ENCODE measurements at places on chromosomes 3 and 15. TPM values are rescaled to one million over a fixed set of nuclear protein-coding genes. Genes with fewer than 3 reads are reported as not detected.

Gene ATP13A5
- total RNA-seq, result not detected

Gene TMEM115
- total RNA-seq, result 21.5 TPM

Gene CGNL1
- total RNA-seq, result not detected

Gene CDCP1
- 2.8 TPM for total RNA-seq

Gene GOLGA6L9
- total RNA-seq, result 4.9 TPM

Gene C3orf52
- total RNA-seq, result 3.2 TPM

Gene RASGRF1
- not detected for total RNA-seq

Gene GORASP1
- total RNA-seq, result 20.0 TPM

Gene SLC28A2
- total RNA-seq, result not detected

Gene ATP10A
- total RNA-seq, result 25.6 TPM

Gene LSAMP
- total RNA-seq, result not detected

- DNase-seq, result no peak
Measured at GRCh38 chr3:123760817-123761216, 123.3 kb downstream of the MYLK start.

DNA sequence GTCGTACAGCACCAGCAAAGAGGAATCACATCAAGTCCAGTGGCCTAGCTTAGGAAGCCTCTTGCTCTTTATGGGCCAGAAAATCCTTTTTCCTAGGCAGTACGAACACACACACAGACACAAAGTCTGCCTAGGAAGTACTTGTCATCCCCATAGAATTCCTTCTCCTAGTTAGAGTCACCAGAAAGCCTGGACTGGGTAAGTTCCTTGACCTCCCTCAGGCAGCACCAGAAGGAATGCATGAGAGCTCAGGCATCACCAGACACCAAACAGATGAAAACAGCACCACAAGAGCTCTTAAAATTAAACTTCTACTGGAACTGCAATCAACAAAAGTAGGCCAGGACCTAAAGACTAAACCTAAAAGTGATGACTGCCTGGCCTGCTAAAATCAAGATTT, 192.9 kb upstream of the CCDC54 start:
- no peak for DNase-seq

- peak; percentile 26 for DNase-seq
Measured at GRCh38 chr3:157175691-157176507, 16.0 kb upstream of the CCNL1 start.

- peak; percentile 34 for DNase-seq
Measured at GRCh38 chr15:80031841-80032240, 27.6 kb upstream of the ZFAND6 start.

- DNase-seq, result no peak
Measured at GRCh38 chr3:128505771-128506170, 12.8 kb upstream of the GATA2 start.

DNA sequence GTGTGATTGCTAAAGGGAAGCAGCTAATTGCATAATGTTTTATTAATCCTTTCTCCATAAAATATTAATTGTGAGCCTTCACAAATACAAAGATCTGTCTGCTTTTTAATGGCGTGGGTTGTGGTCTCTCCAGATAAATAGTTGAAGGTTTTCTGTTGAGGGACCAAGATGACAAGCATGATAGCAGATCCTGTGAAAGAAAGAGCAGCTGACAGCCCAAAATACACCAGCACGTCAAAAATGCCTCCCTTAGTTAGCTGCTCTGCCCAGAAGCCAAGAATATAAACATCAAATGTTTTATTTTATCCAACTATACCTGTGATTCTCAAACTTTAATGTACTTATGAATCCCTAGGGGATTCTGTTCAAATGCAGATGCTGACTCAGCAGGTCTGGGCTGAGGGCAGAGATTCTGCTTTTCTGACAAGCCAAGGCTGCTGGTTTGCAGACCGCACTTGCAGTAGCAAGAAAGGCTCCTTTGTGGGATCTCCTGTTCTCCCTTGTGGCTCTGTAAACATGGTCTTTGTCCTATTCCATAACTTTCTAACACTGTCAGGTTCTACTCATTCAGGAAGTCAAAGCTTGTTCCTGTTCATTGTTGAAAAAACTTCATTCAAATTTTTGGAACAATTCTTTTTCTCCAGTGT, 119.1 kb upstream of the SLC25A36 start:
- DNase-seq, result no peak

DNA sequence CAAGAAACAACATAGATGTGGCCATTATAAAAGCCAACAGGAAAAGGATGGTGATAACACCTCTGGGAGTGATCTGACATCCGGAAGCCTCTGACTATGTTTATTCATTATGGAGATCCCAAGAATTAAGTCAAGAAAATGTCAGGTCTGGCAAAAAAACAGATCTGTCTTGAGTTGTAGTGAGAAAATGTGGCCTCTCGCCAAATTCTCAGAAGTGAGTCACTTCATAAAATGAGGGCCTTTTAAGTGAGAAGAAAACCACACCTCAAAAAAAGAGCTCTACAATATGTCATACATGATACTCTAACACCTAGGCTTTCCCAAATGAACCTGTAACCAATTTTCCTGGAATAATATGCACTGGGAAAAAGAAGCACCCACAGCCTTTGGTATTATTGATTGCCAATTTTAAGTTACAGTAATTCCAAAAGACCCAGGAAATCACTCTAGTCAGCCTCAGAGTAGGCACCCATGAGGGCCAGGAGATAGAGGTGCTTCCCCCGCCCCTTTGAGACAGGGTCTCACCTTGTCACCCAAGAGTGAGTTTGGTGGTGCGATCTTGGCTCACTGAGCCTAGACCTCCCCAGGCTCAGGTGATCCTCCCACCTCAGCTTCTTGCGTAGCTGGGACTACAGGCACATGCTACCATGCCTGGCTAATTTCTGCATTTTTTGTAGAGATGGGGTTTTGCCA, 38.0 kb downstream of the CCR3 start:
- DNase-seq, result peak; percentile 79

DNA sequence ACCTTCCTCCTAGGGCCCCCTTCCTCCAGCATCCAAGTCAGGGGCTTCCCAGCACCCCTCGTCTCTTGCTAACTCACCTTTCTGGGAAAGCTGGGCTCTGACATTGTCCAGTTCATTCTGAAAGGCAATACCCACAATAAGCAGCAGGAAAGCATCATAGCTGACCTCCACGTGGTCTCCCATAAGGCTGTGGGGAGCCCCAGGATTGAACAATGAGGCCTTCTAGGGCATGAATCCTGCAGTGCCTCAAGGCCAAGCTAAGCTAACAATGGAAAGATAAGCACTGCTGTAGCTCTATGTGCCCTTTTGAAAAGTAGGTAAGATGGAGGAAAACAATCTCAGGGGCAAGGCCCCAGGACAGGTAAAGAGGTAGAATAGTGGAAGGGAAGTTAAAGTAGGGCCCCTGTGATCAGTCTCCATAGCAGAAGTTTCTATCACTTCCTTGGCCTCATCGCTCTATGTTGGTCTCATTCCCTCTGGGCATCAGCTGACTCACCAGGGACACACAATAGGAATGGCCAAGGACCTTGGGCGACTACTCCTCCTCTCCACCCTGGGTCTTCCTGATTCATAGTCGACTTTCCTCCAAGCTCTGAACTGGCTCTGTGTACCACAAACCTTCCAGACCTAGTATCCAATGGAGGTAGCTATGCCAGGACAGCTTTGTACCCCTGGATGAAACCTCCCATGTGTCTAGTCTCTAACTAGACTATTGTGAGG, 11.7 kb downstream of the TRAIP start:
- no peak for DNase-seq

- DNase-seq, result no peak
Measured at GRCh38 chr3:64828276-64828675, 140.5 kb upstream of the ADAMTS9 start.

DNA sequence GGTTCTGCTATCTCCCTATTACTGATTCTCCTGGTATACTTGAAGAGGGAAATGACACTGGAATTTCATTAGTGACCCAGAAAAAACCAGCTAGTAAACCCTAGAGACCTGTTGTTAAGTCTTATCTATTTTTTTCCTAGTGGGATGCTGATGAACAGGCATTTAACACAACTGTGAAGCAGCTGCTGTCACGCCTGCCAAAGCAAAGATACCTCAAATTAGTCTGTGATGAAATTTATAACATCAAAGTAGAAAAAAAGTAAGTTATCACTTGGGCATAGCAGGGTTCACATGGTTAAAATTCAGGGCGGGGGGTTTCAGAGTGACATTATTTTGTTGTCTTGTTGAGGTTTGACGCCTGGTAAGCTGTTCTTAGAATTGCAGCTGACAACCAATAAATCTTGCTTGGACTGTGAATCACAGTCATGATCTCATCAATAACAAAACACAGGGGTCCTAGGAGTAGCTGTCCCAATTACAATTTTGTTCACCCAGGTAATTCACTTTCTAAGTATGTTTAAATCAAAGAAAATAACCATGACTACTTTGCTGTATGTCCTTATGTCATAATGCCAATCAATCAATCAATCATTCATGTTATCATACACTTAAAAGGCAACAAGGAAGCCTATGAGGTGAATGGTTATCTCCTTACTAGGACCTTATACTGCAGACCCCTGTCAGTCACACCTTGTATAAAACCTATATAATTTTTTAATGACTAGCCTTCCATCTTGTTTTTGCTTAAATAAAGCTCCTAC, 4.6 kb downstream of the SRP14 start:
- no peak for DNase-seq

DNA sequence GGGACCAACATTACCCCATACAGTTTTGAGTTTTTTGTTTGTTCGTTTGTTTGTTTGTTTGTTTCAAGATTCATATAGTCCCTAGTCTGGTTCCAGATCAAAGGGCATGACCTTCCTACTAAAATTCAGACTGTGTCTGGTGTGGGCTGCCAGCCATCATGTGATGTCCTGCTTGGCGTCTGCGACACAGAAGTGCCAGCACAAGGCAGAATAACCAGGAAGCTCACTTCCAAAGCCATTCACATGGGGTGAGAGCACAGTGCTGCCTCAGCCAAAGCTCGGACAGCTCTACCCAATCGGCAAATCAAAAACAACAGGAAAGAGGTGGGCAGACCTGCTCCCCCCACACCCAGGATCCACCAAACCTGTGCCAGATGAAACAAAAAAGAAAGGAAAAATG, 142.6 kb upstream of the THBS1 start:
- DNase-seq, result no peak

DNA sequence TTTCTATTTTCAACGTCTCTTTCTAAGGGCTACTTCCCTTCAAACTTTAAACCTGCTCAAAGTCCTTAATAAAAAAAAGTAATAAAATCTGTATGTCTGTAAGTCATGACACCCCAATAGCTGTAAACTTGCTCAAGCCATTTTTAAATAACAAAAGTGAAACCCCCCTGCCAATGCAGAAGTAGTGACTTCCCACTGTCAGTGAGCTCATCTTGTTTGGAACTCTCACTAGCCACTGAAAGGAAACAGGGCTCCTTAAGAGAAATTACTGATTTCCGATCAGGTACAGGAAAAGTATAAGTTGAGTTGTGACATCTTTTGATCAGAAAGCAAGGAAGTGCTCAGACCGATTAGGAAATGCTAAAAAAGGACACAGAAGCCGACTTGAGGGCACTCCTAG, 27.6 kb upstream of the GPR171 start:
- DNase-seq, result no peak

DNA sequence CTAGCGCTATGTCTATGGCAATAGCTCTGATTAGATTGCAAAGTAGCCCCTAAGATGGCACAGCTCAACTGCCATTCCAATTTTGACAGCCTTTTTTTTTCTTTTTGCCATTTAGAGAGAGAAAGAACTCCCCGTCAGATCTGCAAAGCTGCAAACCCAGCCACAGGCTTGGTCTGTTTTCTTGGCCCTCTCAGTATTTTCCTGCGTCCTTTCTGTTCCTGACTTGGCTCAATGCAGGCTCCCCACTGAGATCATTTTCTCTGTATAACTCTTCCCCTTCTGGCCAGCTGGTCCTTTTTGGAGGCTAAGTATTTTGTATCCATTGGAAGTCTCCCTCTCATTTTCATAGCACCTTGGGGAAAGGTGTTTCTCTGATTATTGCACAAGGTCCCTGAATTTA, 386.7 kb downstream of the UNC13C start:
- DNase-seq, result no peak

GRCh38 chr3:63644212-63644797, 8.2 kb upstream of the SNTN start:
- DNase-seq, result no peak

DNA sequence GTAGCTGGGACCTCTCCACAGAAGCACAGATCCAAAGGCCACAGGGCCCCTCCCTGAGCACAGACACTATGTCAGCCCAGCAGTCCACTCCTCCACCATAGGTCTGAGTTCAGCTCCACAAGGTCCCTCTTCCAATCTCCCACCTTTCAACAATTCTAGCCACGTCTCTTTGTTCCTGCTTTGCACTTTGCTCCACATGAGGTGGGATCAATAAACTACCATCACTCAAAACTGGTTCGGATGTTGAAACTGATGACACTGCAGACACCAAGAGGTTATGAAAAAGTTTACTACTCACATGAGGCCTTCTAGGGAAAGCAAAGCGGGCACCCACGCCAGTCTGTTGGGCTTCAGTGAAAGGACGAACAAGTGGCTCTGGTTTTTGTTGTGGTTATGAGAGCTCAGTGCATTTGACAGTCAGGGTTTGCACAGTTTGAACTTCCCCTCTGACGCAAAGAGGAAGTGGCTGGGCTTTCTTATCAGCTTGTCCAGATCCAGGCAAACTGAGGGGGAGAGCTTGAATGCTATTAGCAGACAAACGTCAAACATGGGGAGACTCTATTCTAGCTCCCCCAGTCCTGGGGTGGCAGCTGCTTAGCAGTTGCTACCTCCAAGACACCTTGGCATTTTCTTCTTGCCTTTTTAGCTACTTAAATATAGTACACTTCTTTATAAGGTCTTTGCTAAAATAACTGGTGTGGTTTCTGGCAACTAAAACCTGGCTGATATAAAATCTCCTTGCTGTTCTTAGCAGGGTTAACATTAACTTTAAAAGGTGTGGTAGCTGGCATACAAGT, 37.8 kb downstream of the ZNF445 start:
- DNase-seq, result peak; percentile 80

- DNase-seq, result no peak
Measured at GRCh38 chr15:46111730-46112129, 476.9 kb downstream of the SQOR start.

DNA sequence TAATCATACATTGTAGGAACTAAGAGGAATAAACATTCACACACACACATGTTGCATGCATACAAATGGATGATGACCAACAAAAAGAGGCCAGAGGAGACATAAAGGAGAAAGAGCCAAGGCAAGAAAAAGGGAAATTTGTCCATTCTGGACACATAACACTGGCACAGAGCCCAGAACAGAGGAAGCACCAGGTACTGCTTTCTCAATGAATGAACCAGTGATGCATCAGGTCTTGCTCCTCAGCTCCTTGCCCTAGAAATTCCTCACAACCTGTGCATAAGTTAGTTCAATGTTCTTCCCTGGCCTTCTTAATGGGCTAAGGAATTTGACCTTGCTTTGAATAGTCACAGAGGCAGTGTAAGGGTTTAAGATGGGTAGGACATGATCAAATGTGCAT, 270.3 kb downstream of the ERC2 start:
- DNase-seq, result no peak

DNA sequence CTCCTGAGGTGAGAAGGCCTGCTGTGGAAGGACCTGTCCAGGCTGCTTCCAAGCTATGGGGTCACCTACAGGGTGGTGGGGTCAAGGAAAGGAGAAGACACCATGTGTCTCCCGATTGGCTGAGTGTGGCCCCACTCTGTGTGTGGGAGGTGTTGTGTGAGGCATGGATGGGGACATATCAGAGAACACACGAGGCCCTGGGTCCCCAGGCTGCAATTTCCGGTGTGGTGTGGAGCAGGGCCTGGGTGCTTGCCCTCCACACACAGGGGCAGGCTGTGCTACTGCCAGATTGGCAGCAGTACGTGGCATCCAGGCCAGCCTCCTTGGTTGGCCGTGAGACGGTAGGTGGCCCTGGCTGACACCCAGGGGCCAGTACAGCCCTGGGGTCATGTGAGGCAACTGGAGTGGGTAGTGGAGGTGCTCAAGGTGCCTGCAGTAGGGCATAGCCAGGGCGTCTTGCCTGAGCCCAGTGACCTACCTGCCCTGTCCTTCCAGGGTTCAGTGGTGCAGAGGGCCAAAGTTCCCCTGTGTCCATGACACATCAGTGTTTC, 233.8 kb downstream of the SNRPN start:
- no peak for DNase-seq

All from activated T-cell treated with anti-CD3 and anti-CD28 coated beads, Interleukin-2, amount 50 U/mL, for 72 hours (primary cell).